Brain (organoid and tissue), 16 donors: ENCODE measurements at places on chromosomes 2 and 18. TPM values are rescaled to one million over a fixed set of nuclear protein-coding genes. Genes with fewer than 3 reads are reported as not detected.

DNA sequence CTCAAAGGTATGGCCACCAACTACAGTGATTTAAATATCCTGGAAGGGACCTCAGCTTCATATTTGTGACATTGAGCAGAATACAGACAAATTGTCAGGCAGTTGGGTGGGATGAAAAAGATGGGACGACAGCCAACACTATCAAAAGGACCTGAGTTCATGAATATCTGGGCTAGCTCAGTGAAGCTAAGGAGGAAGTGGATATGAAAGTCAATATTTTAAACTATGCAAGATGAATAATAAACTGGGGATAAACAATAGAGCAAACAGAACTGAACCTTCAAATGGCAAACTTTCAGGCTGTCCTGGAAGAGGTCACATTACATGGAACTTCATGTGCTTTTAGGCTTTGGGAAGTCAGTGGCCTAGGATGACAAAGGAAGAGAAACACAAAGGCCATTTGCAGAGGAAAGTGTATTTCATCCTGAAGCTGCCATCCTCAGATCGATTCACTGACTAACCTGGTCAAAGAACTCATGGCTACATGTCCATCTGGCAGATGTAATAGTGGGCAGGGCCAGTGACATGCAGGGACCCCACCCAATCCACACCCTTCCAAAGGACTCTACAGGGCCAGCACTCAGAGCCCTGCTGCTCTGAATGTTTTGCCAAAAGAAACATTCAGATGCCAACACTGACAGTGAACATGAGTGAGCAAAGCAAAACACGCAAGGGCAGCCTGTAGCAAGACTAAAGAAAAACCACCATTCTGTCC is 175.7 kb downstream of the ETAA1 start:
- DNase-seq, result no peak

- no peak for DNase-seq
Observed at GRCh38 chr2:74371421-74371820, 8.7 kb downstream of the DCTN1 start.

CELF4 gene
- polyA plus RNA-seq, result 74.4 TPM

GRCh38 chr2:236749346-236749745 is 179.7 kb downstream of the ACKR3 start:
- no peak for DNase-seq

DNA sequence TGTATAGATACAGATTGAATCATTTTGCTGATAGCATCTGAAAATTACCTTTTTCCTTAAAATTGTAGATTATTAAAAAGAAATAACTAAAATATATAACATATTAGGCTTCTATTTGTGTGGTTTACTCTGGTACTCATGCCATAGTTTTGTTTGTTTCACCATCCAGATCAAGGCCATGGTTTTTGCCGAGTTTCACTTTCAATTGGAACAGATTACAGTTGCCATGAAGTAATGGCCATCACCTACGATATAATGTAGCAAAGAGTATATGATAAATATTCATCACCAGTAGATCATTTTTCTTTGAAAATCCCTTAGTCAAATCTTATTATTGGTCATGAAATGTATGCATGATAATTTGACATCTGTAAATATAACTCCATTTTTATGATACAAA is 11.9 kb upstream of the DNAH7 start:
- no peak for DNase-seq

- DNase-seq, result no peak
Observed at GRCh38 chr18:55446996-55447671, 140.9 kb downstream of the TCF4 start.

GRCh38 chr2:45256173-45256866 is 247.1 kb upstream of the SIX2 start:
- DNase-seq, result peak; percentile 22

GKN2 gene
- polyA plus RNA-seq, result not detected

- DNase-seq, result no peak
Observed at GRCh38 chr2:161708350-161708975, 84.2 kb downstream of the SLC4A10 start.

DNA sequence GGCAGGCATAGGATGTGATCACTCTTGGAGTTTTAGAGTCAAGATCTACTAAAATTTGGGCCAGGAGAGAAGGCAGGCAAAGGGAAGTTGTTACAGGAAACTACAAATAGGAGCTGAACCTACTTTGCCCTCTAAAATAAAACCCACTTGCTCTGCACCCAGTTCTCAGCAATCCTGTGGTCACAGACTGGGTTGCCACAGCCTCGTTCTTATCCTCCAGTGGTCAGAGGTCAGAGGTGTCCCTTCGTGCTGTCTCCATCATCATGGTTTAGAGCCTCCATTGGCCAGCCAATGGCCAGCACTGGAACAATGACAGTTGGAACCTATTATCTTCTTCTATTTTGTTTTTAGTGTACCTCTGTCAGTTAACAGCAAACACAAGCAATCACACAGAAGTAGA is 90.7 kb upstream of the TNP1 start:
- DNase-seq, result no peak

PMS1 gene
- 4.8 TPM for polyA plus RNA-seq

DNA sequence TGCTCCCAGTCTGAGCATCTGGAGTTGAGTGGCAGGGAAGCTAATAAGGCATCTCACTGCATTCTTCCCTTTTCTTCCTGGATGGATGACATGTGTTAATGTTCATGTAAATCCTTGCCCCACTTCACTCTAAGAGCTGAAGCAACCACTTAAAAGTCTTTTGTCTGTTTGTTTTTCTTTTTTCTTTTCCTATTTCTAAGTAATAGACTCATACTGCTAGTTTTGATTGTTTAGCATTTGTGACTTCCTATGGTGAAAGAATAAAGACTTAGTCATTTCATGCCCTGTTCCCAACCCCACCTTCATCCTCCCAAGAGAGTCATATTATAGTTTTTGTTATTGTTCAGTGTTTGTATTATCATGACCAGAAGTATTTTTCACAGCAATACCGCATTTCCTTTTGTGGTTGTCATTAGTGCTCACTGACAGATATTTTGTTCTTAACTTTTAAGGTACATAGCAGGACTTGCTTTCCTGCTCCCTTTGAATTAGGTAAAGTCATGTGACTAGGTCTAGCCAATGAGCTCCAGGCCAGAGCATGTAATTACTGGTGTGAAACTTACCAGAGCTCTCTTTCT is 18.1 kb upstream of the SPP2 start:
- no peak for DNase-seq

DNA sequence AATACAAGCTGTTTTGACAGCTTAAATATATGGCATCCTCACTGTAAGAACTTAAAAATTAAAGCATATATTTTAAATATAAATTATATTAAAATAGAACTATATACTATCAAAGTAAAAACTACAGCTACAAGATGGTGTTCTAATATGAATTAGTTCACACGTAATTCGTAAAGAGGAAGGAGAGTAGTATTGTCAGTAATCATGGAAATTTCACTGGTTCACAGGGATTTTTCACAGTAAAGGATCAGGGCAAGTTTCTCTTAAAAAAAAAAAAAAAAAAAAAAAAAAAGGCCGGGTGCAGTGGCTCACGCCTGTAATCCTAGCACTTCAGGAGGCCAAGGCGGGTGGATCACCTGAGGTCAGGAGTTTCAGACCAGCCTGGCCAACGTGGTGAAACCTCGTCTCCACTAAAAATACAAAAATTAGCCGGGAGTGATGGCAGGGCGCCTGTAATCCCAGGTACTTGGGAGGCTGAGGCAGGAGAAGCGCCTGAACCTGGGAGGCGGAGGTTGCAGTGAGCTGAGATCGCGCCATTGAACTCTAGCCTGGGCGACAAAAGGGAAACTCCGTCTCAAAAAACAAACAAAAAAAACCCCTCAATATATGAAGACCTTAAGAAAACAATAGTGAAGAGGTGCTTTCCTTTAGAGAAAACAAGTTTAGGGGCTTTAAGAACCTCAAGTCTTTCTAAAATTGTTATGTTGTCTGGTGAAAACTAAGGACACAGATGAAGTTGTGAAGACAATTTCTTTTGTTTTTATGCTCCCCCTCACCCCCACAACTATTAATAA is 32.5 kb downstream of the PNO1 start:
- DNase-seq, result no peak

- DNase-seq, result no peak
Observed at GRCh38 chr2:134379293-134379692, 125.4 kb downstream of the MGAT5 start.

DNA sequence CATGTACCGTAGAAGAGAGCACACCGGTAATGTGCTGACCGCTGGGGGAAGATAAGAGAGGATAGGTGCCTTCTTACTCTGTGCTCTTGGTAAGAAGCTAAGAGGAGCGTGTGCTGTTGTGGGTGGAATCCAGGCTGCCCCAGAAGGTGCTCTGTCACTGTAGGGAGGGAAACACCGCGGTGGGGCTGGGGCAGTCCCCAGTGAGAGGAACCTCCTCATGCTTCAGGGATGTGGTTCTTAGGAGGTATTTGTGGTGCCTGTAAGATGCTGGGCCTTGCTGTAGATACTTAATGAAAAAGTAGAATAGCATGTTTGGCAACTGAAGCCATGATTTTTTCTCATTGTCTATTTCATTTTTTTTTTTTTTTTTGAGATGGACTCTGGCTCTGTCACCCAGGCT is 1.1 kb downstream of the COLEC11 start:
- no peak for DNase-seq

DNA sequence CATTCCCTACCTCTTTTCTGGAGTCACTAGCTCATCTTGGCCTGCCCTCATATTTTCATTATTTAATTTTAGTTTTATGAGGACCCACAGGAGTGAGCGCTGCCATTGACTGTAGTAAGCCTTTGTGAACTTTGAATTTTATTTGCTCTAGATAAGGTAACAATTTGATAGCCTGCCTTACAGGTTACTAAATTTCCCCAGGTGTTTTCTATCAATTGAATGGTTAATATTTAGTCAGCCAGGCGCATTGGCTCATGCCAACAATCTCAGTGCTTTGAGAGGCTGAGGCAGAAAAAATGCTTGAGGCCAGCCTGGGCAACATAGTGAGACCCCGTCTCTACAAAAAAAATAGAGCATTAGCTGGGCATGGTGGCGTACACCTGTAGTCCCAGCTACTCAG is 50.2 kb downstream of the DAW1 start:
- DNase-seq, result no peak
